ENCODE measurements at places on chromosomes 12 and 14.
A peak's percentile ranks its signal among the peaks of the same experiment; 100 is the strongest.

- peak; percentile 74 for DNase-seq
These were observed at the start of gene SDSL for GRCh38 chr12:113422030-113422885. TSS of gene SDSL (plus strand) at chr12:113422380. CDS start at chr12:113427983, 5,603 bp downstream.

DNA sequence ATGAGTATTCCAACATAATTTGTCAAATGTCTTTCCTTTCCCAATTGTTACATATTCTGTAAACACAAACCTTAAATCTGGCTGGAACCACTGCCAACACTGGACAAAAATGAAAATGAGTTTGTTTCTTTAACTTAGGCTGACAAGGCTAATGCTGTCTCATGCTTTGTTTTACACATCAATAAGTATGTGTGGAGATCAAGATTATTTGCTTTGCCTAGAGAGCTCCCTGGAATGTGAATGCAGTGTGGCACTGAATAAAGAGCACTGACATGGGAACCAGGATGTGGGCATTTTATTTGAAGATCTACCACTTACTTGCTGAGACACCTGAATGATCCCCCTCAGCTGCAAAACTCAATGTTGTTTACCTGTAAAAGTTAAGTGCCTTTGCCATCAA is 61.7 kb downstream of the RALGAPA1 start:
- no peak for DNase-seq

- no peak for DNase-seq
These were observed 41.9 kb downstream of the VDR start for GRCh38 chr12:47862881-47863280.

GRCh38 chr12:57898308-57898970 is 42.9 kb upstream of the ATP23 start:
- no peak for DNase-seq

- no peak for DNase-seq
These were observed 219.5 kb downstream of the TBX5 start for GRCh38 chr12:114186241-114187002.
